ENCODE measurements at places on chromosomes 2 and 18.
A peak's percentile ranks its signal among the peaks of the same experiment; 100 is the strongest.

- no peak for DNase-seq
These were observed 213.3 kb downstream of the SETBP1 start for GRCh38 chr18:44893966-44894365.

- DNase-seq: no peak
These were observed 222.4 kb upstream of the HNMT start for GRCh38 chr2:137741784-137742362.

DNA sequence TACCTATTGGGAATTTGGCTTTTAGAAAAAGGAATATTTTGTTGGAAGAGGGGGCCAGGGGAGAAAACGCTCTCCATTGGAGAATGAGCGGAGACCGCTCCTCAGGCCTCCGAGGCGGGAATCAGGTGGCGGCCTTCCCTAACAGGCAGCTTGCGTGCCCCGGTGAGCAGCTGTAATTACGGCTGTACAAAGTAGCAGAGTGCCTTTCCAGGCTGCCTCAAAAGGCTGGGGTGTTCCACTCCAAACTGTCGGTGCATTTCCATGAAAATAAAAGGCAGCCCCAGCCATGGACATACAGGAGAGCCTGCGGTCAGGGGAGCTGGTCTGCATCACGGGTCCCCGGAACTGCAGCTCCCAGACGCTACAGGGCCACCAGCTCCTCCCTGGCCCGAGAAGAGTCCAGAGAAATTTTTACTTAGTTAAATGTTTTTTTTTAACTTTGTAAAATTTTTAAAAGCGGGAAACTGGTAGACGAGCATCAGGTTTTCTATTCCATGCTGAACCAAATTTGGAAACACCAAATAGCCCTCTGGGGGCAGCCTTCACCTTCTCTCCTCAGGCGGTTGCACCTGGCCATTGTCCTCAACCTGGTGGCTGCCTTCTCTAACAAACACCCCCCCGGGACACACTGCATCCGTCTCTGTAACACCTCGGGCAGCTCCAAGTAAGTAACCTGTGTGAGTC is 209.3 kb upstream of the SALL3 start:
- no peak for DNase-seq

GRCh38 chr2:43097644-43098408 is 128.6 kb downstream of the ZFP36L2 start:
- DNase-seq: no peak

- no peak for DNase-seq
These were observed 439.2 kb downstream of the TNS1 start for GRCh38 chr2:217563565-217563964.

GRCh38 chr2:169386722-169387121 is 24.4 kb upstream of the LRP2 start:
- no peak for DNase-seq

DNA sequence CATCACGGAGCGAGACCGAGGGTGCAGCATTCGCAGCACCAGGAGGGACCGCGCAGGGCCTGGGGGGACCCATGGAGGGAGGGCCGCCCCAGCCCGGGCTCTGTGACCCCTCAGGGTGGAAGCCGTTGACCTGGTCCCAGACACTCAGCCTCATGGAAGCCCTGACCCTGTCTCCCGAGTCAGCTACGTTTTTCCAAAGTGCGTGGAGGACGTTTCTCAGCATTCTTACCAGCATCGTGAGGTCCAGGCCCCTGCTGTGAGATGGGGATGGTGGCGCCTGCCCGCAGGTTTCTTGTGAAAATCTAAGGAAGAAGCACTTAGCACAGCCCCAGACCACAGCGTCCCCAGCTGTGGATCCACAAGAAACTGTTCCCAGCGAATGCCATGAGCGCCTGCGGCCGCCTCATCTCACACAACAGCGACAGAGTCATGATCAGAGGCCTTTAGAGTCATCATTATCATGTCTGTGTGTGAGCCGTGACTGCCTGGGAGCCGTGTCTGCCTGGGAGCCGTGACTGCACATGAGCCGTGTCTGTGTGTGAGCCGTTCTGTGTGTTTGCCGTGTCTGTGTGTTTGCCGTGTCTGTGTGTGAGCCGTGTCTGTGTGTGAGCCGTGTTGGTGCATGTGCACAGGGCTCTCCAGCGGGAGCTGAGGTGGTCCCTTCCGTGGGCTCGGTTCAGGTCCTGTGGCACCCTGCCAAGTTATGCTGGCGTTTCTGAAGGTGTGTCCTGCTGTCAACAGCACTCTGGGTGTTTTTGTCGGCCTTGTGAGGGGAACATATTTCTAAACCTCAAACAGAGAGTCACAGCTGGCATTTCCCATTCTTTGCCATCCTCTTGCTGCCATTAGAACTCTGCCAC is 49.2 kb upstream of the KCNG2 start:
- DNase-seq: no peak

DNA sequence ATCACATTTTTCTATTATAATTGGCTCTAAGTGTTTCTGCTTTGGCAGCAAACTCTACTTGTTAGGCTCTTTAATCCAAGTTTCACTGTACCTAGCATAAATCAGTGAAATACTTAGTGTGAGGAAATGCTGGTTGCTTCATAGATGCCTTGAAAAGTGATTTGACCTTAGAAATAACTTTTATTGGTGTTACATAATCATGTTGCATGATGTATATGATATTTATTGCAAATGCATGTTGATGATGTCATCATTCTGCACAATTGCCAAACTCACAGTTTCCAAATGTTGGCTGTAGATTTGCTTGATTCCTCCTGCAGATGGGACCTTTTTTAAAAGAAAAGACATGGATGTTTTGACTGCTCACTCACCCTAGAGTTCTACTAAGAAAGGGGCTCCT is 137.6 kb upstream of the BCL2L11 start:
- DNase-seq: no peak

GRCh38 chr2:50315336-50315735 is 716.6 kb downstream of the NRXN1 start:
- DNase-seq: no peak

DNA sequence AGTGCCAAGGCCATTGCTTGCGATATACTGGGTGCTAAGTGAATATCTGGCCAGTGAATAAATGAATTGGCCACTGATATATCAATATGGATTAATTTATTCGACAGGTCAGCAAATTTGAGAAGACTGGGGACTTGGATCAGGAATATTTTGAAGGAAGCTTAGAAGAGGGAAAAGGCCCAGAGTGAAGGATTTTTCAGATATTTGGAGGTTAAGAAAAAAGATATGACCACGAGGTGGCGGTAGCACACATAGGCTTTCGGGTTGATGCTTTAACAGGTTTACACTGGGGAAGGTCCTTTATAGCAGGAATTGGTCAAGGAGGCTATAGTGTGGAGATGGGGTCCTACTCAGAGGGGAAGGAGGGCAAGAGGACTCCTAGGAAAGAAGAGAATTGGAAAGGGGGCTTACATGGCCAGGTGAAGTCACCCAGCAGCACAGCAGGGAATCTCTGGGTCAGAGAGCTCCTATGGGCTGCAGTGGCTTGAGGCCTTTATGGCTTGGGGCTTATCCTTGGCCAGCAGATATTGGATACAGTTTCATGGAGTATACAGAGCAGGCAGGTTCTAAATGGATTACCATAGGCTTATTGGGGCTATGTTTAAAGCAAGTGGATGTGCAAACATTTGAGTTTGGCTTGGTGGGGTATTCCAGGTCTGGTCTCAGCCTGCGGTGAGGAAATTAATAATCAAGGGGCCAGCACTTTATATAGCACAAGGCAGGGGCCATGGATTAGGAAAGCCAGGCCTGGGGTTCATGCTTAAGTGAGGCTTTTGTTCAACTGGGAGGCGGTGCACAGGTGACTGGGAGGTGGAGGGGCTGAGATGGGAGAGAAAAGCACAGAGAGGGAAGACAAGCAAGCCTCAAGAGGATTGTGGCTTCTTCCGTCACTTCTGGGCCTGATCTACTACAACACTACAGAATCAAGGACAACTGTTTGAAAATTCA is 9.7 kb downstream of the IL1RN start:
- peak; percentile 30 for DNase-seq

DNA sequence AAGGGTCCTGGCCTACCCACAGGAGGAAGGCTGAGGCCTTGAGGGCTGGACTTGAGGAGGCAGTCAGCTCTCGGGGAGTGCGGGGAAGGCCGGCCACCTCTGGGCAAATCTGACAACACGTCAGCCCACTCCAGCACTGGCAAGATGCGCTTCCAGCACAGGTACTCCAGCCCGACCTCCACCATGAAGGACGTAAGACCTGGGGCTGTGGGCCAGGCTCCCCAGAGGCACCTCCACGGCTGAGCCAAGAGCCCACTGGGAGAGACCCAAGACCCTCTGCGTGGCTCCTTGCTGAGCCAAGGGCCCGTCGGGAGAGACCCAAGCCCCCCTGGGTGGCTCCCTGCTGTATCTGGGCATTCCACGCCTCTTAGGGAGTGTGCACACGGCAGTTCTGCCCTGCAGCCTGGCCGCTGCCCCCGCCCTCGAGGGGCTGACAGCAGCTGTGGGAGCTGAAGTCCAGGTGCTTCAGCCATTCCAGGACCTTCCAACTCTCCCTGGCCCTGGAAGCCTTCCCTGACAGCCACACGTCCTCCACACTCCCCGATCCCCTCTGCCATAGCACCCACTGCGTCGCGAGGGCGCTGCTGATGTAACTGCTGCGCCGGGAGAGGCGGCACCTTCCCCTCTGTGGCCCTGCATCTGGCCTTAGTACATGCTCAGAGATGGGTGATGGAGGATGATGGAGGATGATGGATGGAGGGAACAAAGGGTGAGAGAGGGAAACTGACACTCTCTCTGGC is 50.2 kb downstream of the BIN1 start:
- no peak for DNase-seq

Measured in activated naive CD4-positive, alpha-beta T cell treated with Interleukin-2 at 50 U/mL for 16 hours (primary cell).